ENCODE measurements at places on chromosomes 4 and X.

- no peaks in the 10 kb centered on the region for H3K36me3 ChIP-seq
- DNase-seq: no peak
- H3K27me3 ChIP-seq: peaks cover 4% of the 10 kb centered on the region
- H3K27ac ChIP-seq: no peak overlapping the region
- H3K4me1 ChIP-seq: no peaks in the 10 kb centered on the region
These were observed 61.8 kb downstream of the C4orf50 start for GRCh38 chr4:5956285-5957021.

- H3K4me1 ChIP-seq: no peaks in the 10 kb centered on the region
- no peak overlapping the region for H3K27ac ChIP-seq
- no peak overlapping the region for H3K4me3 ChIP-seq
These were observed 494.7 kb downstream of the TRAM1L1 start for GRCh38 chr4:116590648-116591047.

- H3K27ac ChIP-seq: no peak overlapping the region
- DNase-seq: no peak
- H3K4me3 ChIP-seq: no peak overlapping the region
- no peaks in the 10 kb centered on the region for H3K36me3 ChIP-seq
These were observed 105.7 kb downstream of the HMX1 start for GRCh38 chr4:8765631-8766590.

DNA sequence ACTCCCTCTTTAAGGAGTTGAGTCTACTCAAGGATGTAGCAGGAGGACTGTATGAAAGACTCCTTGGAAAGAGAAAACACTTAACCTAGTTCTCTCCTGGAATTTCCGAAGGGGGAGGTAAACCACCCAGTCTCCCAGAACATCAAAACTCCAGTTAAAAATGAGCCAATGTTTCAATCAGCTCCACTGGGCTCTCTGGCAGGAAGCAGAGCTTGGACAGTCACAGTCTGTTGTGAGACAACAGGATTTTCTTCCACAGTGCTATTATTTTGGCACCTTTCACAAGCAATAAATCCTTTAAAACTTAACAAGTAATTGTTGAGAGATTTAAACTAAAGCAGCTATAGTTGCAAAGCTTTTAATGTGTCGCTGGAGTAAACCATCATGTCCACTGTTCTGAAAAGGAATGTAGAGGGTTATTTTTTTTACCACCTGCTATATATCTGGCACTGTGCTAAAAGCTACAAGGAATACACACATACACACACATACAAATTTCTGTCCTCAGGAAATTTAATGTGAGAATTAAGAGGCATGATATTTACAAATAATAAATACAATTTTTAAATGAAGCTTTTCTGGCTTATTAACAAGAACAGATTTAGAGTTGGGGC, 229.2 kb upstream of the INTU start:
- no peak for DNase-seq
- H3K27ac ChIP-seq: no peak overlapping the region
- H3K27me3 ChIP-seq: no peaks in the 10 kb centered on the region
- no peak overlapping the region for H3K4me3 ChIP-seq

DNA sequence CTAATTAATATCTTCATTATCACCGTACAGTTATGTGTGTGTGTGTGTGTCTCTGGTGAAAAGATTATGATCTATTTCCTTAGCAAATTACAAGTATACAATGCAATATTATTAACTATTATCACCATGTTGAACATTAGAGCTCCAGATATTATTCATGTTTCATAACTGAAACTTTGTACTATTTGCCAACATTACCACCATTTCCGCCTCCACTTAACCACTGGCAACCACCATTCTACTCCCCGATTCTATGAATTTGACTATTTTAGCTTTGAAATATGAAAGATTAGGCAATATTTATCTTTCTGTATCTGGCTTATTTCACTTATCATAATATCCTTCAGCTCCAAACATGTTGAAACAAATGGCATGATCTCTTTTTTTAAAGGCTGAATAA, 717.9 kb downstream of the ARAP2 start:
- DNase-seq: no peak

DNA sequence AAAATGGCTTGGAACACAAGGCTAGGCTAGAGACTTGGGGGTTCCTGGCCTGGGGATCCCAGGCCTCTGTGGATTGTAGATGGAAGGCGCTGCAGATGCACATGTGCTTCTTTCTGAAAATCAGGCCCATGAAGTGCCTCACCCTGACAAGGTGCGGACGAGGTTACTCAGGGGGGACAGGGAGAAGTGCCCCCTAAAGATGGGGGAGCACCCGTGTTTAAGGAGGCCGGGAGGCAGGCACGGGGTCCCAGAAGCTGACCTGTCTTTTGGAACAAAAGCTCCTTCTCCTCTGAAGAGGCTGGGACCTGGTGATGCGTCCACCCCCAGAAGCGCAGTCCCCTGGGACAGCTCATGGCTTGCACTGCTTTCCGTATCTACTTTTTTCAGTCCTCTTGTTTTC, 2.4 kb downstream of the PDZD4 start:
- no peak for DNase-seq
- no peak overlapping the region for H3K27ac ChIP-seq
- peaks cover 7% of the 10 kb centered on the region for H3K4me1 ChIP-seq
- peaks cover 19% of the 10 kb centered on the region for H3K27me3 ChIP-seq
- no peak overlapping the region for H3K4me3 ChIP-seq
- no peaks in the 10 kb centered on the region for H3K36me3 ChIP-seq

DNA sequence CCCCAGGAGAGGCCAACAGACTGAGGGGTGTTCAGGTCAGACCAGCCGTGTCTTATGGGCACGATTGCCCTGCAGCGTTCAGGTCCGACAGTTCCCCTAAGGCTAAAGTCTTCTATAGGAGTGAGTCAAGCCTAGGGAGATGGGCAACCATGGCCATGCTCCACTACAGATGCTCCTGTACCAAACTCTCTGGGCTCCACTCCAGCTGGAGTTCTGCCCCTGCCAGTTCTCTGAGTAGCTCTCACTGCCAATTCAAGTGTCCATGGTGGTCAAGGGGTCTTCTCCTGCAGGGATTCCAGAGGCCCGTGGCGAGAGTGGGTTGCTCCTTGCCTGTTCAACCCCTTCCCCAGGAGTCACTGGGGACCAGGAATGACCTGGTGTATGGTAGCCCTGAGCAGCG, 38.2 kb downstream of the BEX3 start:
- H3K36me3 ChIP-seq: no peaks in the 10 kb centered on the region
- H3K27me3 ChIP-seq: no peaks in the 10 kb centered on the region
- H3K4me1 ChIP-seq: no peaks in the 10 kb centered on the region
- no peak for DNase-seq
- no peak overlapping the region for H3K27ac ChIP-seq
- no peak overlapping the region for H3K4me3 ChIP-seq

DNA sequence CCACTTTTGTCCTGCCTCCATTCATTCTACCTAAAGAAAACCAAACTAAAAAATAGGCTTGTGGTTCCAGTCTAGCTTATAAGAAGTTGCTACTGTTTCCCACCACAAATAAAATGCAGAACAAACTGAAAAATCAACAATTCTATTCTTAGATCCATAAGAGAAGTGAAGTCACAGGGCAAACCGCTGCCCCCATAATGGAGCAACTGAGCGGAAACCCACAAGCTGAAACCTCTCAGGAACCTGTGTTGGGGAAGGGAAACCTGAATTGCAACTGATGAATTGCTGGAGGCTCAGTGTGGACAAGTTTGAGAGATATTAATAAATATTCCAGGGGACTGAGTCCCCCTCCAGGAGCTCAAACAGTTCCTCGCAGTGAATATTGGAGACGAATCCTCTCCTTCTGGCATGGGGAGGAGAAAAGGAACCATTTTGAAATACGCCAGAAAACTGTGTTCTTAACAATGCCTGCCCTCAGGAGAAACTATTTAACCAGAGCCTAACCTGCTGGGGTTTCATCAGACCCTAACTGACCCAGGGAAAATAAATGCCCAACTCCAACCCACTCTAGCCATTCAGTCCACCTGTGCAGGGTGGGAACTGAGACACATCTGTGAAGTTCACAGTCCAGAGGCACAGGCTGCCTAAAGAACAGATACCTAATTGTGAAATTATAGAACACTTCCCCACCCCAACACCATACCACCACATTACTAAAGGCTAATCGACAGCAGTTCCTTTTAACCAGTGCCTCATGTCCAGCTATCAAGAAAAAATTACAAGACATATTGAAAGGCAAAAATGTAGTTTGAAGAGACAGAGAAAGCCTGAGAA, 22.8 kb upstream of the SH3RF1 start:
- H3K27ac ChIP-seq: peak overlapping the region; percentile 9
- no peaks in the 10 kb centered on the region for H3K36me3 ChIP-seq
- H3K4me1 ChIP-seq: peaks cover 33% of the 10 kb centered on the region

DNA sequence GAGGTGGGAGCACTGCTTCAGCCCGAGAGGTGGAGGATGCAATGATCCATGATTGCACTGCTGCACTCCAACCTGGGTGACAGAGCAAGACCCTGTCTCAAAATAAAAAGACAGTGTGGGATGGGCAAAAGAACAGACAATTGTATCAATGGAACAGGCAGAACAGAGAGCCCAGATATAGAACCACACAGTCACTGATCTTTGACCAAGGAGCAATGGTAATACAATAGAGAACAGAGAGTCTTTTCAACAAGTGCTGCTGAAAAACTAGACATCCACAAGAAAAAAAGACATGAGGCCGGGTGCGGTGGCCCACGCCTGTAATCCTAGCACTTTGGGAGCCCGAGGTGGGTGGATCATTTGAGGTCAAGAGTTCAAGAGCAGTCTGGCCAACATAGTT, 5.9 kb downstream of the FAM53A start:
- H3K4me1 ChIP-seq: peaks cover 6% of the 10 kb centered on the region
- DNase-seq: no peak
- no peaks in the 10 kb centered on the region for H3K27me3 ChIP-seq
- H3K4me3 ChIP-seq: no peak overlapping the region
- no peaks in the 10 kb centered on the region for H3K36me3 ChIP-seq

GRCh38 chr4:91359041-91360031, 944.4 kb upstream of the GRID2 start:
- H3K27ac ChIP-seq: no peak overlapping the region
- no peaks in the 10 kb centered on the region for H3K36me3 ChIP-seq
- no peaks in the 10 kb centered on the region for H3K4me1 ChIP-seq
- H3K4me3 ChIP-seq: no peak overlapping the region
- DNase-seq: no peak

DNA sequence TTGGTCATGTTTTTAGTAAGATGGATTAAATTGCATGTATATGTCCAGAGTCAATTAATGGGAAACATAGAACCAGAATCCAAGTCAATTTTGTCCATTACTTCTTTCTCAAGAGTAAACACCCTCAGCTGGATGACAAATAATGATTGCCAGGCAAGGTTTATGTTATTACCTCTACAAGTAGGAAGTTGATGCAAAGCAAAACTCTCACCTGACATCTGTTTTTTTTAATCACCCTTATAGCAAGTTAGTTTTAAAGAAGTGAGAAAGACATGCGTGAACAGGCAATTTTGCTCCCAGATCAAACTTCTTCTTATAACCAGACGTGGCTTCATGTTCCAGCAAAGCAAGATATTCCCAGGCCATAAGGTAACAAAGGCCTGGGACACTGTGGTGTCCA, 348.5 kb upstream of the FTHL17 start:
- H3K36me3 ChIP-seq: no peaks in the 10 kb centered on the region
- no peak for DNase-seq
- H3K27me3 ChIP-seq: no peaks in the 10 kb centered on the region
- H3K27ac ChIP-seq: no peak overlapping the region

DNA sequence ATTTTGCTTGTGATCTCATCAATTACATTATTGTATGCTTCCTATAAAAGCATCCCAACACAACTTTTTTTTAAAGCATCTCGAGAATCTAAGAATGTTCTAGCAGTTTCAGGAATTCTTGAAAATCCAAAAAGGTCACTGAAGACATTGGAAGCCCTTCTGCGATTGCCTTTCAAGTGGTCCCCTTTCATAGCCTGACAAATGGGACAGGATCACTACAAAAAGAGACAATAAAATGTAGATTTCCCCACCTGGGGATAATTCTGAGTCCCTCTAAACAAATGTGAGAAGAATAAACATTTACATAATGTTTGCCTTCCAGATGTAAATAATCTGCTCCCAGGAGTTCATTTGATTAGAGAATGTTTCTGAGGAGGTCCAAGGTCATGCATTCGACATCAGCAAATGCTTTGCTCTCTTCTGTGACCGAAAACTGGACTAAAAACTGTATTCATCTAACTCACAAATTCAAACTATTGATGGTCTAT, 116.0 kb downstream of the COL25A1 start:
- H3K4me1 ChIP-seq: no peaks in the 10 kb centered on the region
- no peaks in the 10 kb centered on the region for H3K27me3 ChIP-seq
- no peak overlapping the region for H3K27ac ChIP-seq
- no peak overlapping the region for H3K4me3 ChIP-seq
- DNase-seq: no peak
- no peaks in the 10 kb centered on the region for H3K36me3 ChIP-seq

- H3K4me1 ChIP-seq: peaks cover 12% of the 10 kb centered on the region
- no peaks in the 10 kb centered on the region for H3K36me3 ChIP-seq
- no peak overlapping the region for H3K4me3 ChIP-seq
- H3K27me3 ChIP-seq: no peaks in the 10 kb centered on the region
These were observed 222.4 kb downstream of the FMR1NB start for GRCh38 chrX:148203531-148203930.

DNA sequence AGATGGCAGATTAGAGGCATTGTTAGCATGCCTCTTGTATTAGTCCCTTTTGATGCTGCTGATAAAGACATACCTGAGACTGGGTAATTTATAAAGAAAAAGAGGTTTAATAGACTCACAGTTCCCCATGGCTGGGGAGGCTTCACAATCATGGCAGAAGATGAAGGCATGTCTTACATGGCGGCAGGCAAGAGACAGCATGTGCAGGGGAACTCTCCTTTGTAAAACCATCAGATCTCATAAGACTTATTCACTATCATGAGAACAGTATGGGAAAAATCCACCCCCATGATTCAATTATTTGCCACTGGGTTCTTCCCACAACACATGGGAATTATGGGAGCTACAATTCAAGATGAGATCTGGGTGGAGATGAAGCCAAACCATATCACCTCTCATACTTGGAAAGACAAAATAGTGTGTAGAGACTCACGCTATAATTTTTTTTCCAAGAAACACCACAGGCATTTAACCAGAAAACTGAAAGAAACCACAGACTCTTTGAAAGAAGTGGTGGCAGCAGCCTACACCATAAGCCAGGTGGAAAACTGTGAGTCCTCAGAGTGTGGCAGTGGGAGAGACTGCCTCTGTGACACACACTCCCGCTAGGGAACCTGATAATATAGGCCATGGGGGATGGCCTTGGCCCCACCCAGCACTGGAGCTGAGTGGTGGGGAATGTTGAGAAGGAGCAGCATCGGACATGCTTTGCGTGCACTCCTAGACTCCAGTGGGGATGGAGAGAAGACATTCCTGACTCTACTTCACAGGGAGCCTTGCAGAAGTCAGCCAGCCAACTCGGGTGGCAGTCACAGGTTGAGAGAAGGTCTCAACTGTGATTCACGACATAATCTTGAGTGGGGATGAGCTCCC, 51.5 kb downstream of the SLC2A9 start:
- H3K4me3 ChIP-seq: no peak overlapping the region
- no peaks in the 10 kb centered on the region for H3K27me3 ChIP-seq
- peak overlapping the region; percentile 73 for H3K27ac ChIP-seq
- H3K36me3 ChIP-seq: no peaks in the 10 kb centered on the region

GRCh38 chr4:2359591-2360395, 58.7 kb downstream of the ZFYVE28 start:
- H3K4me3 ChIP-seq: no peak overlapping the region
- H3K36me3 ChIP-seq: no peaks in the 10 kb centered on the region
- peaks cover 11% of the 10 kb centered on the region for H3K4me1 ChIP-seq
- H3K27ac ChIP-seq: no peak overlapping the region
- no peaks in the 10 kb centered on the region for H3K27me3 ChIP-seq
